Activated CD8-positive, alpha-beta memory T cell treated with anti-CD3 and anti-CD28 coated beads, Interleukin-2, amount 10 ng/mL, durations not matched to agents 7 days and 5 days (primary cell): ENCODE measurements at places on chromosomes 12 and 14. TPM values are rescaled to one million over a fixed set of nuclear protein-coding genes. Genes with fewer than 3 reads are reported as not detected.

The DNAJC22 gene
- total RNA-seq = 0.05 TPM

The DACT1 gene
- not detected for total RNA-seq

The KRT74 gene
- total RNA-seq = not detected

The NKX2-1 gene
- not detected for total RNA-seq

The NFATC4 gene
- not detected for total RNA-seq

The GZMB gene
- 2,662 TPM for total RNA-seq

The DLGAP5 gene
- total RNA-seq = 98.8 TPM

The PDE3A gene
- total RNA-seq = not detected

The HAL gene
- total RNA-seq = 0.16 TPM

The LTB4R gene
- total RNA-seq = 15.6 TPM

The SMIM41 gene
- not detected for total RNA-seq

The MANSC4 gene
- total RNA-seq = not detected

The OSGEP gene
- 42.8 TPM for total RNA-seq

The EPYC gene
- not detected for total RNA-seq

The HSPA2 gene
- 7.2 TPM for total RNA-seq

The EXOC3L4 gene
- total RNA-seq = not detected

The TAS2R30 gene
- total RNA-seq = 2.1 TPM

The C14orf180 gene
- total RNA-seq = not detected

The C12orf54 gene
- not detected for total RNA-seq

The ADCY6 gene
- 0.42 TPM for total RNA-seq

The KERA gene
- total RNA-seq = not detected

The RNF212B gene
- not detected for total RNA-seq

The TSHR gene
- total RNA-seq = not detected

The TULP3 gene
- 7.8 TPM for total RNA-seq

The KCNA5 gene
- not detected for total RNA-seq

The RIN3 gene
- total RNA-seq = 122 TPM
